ENCODE measurements at places on chromosomes 3 and 15. TPM values are rescaled to one million over a fixed set of nuclear protein-coding genes. Genes with fewer than 3 reads are reported as not detected.
A peak's percentile ranks its signal among the peaks of the same experiment; 100 is the strongest.

KLHL40 gene
- total RNA-seq = not detected

LRRN1 gene
- total RNA-seq = 1.2 TPM

CHDH gene
- total RNA-seq = 0.18 TPM

A4GNT gene
- not detected for total RNA-seq

P2RY12 gene
- 0.51 TPM for total RNA-seq

TTLL3 gene
- total RNA-seq = 65.2 TPM

CRTAP gene
- total RNA-seq = 27.8 TPM

GOLGA6D gene
- total RNA-seq = 0.15 TPM

GRCh38 chr15:34318277-34319079, 19.1 kb downstream of the SLC12A6 start:
- H3K27me3 ChIP-seq = no peaks in the 10 kb centered on the region
- H3K27ac ChIP-seq = peak overlapping the region; percentile 61
- DNase-seq = no peak
- H3K4me3 ChIP-seq = peak overlapping the region; percentile 58
- H3K36me3 ChIP-seq = no peaks in the 10 kb centered on the region

- no peak overlapping the region for H3K4me3 ChIP-seq
- H3K27me3 ChIP-seq = no peaks in the 10 kb centered on the region
- DNase-seq = no peak
These were observed 281.2 kb upstream of the THBS1 start for GRCh38 chr15:39299486-39300267.

DNA sequence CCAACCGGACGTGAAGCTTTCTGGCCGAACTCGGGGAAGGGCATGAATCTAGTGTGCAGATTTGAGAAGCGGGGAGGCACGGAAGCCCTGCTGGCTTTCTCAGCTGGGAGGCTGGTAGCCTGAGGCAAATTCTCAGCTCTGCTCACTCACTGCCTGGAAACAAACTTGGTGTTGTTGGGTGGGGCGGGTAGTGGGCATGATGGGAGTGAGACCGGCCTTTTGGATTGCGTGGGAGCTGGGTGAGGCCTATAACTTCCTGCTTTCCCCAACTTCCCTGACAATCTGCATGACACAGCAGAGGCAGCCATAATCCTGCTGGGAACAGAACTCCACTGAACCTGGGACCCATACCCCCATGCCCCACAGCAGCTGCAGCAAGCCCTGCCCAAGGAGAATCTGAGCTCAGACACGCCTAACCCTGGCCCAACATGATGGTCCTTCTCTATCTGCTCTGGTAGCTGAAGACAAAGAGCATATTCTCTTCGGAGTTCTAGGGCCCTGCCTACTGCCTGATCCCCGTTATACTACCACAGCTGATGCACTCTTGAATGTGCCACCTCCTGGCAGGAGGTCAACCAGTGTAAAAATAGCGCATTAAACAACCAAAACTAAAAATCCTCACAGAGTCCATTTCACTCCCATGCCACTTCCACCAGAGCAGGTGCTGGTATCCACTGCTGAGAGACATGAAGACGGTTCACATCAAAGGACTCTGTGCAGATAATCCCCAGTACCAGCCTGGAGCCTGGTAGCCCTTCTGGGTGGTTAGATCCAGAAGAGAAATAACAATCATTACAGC, 44.7 kb downstream of the CEP70 start:
- no peak overlapping the region for H3K4me3 ChIP-seq
- no peaks in the 10 kb centered on the region for H3K27me3 ChIP-seq
- no peaks in the 10 kb centered on the region for H3K4me1 ChIP-seq
- no peak overlapping the region for H3K27ac ChIP-seq
- peaks cover 6% of the 10 kb centered on the region for H3K36me3 ChIP-seq

- H3K4me3 ChIP-seq = no peak overlapping the region
- H3K4me1 ChIP-seq = no peaks in the 10 kb centered on the region
- no peaks in the 10 kb centered on the region for H3K27me3 ChIP-seq
- no peaks in the 10 kb centered on the region for H3K36me3 ChIP-seq
- DNase-seq = no peak
- no peak overlapping the region for H3K27ac ChIP-seq
These were observed 15.7 kb upstream of the DYNC1LI1 start for GRCh38 chr3:32586356-32586755.

DNA sequence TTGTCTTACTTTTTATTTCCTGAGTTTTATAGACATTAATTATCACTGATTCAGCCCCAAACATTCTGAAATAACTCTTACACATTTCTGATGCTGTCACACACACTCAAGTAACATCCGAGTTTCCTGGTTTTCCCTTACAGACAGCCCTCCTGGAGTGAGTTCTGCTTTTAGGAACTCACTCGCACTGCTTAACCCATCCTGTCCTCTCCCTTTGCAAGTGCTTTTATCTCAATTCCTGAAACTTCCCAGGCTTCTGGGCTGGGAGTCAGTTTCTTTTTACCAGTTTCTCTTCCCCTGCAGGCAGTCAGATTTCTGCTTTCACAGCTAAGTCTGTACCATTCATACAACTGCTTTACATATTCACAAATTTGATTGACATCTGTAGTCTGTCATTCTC, 15.6 kb upstream of the SH3GL3 start:
- H3K4me3 ChIP-seq = no peak overlapping the region
- H3K36me3 ChIP-seq = no peaks in the 10 kb centered on the region
- H3K27me3 ChIP-seq = no peaks in the 10 kb centered on the region

- no peak overlapping the region for H3K27ac ChIP-seq
- H3K36me3 ChIP-seq = no peaks in the 10 kb centered on the region
- no peak for DNase-seq
- no peaks in the 10 kb centered on the region for H3K27me3 ChIP-seq
- H3K4me1 ChIP-seq = no peaks in the 10 kb centered on the region
- no peak overlapping the region for H3K4me3 ChIP-seq
These were observed 391.6 kb upstream of the DPPA4 start for GRCh38 chr3:109728861-109729494.

DNA sequence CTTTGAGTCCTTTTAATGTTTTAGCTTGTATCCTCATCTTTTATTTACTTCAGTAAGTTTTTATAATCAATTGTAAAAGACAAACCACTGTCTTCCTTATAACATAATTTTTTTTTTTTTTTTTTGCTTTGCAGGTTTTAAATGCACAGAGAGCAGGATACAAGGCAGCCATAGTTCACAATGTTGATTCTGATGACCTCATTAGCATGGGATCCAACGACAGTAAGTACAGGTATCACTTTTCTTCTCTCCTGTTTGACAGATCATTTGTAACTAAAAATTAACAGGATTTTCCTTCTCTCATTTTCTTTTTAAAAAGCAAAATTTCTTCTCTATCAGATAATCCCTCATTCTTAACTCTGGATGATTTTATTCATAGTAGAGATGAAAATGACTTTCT, 75.4 kb downstream of the PFN2 start:
- H3K4me1 ChIP-seq = no peaks in the 10 kb centered on the region
- no peak overlapping the region for H3K27ac ChIP-seq
- H3K36me3 ChIP-seq = no peaks in the 10 kb centered on the region
- no peak overlapping the region for H3K4me3 ChIP-seq

- DNase-seq = no peak
- no peak overlapping the region for H3K4me3 ChIP-seq
- peaks cover 4% of the 10 kb centered on the region for H3K36me3 ChIP-seq
- H3K27me3 ChIP-seq = no peaks in the 10 kb centered on the region
- H3K27ac ChIP-seq = peak overlapping the region; percentile 90
- peaks cover 16% of the 10 kb centered on the region for H3K4me1 ChIP-seq
These were observed 1.3 kb downstream of the SRP14 start for GRCh38 chr15:40037721-40038120.

DNA sequence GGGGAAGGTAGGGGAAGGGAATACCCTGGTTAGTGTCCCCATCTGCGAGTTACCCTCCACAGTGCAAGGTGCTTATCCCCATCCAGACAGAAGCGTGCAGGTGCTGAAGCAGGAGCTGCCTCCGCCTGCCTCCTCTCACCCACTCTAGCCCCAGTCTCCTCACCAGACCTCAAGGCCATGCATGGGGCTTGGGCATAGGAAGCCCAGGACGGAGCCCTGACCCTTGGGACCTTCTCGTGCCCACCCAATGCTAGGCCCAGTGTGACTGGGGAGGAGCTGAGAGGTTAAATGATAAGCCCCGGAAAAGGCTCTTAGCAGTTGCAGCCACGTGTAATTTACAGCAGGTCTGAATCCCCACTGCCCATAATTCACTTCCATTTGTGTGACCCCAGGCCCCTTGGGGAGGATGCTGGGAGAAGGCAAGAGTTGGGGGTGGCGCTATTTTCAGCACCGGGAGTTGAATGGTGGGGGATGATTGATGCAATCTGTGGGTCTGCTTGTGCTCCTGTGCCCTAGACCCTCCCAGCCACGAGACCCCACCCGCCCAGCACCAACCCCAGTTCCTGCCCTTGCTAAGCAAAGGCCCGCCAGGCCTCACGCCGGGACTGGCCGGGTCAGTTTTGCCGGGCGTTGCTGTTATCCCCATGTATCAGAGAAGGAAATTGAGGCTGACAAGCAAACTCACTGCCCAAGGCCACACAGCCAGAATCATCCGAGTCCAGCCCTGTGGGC, 14.5 kb upstream of the PLXND1 start:
- no peaks in the 10 kb centered on the region for H3K36me3 ChIP-seq
- H3K4me1 ChIP-seq = peaks cover 3% of the 10 kb centered on the region
- no peak overlapping the region for H3K27ac ChIP-seq
- H3K27me3 ChIP-seq = peaks cover 36% of the 10 kb centered on the region
- DNase-seq = no peak
- no peak overlapping the region for H3K4me3 ChIP-seq

- no peaks in the 10 kb centered on the region for H3K4me1 ChIP-seq
- H3K27me3 ChIP-seq = peaks cover 46% of the 10 kb centered on the region
- no peak for DNase-seq
- no peak overlapping the region for H3K4me3 ChIP-seq
These were observed 57.6 kb upstream of the SLC6A11 start for GRCh38 chr3:10758304-10759037.

DNA sequence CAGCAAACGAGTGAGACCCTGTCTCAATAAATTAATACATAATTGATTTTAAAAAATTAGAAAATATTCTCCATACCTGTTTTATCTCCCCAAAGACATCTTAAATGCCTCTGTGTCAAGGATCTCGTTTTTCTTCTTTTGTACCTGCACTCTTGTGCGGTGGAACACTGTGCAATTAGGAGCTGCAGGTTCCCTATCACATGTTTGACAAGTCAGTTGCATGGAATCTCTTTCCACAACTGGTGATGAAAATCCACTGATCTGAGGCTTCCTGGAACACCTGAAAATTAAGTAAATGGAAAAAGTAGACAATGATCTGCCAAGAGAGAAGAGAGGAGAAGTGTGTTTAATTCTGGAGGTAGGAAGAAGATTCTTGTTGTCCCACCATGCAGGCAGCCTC, 3.0 kb upstream of the SNX22 start:
- no peak overlapping the region for H3K4me3 ChIP-seq
- H3K36me3 ChIP-seq = peaks cover 11% of the 10 kb centered on the region
- no peak overlapping the region for H3K27ac ChIP-seq

- no peaks in the 10 kb centered on the region for H3K36me3 ChIP-seq
- H3K27ac ChIP-seq = no peak overlapping the region
- no peak overlapping the region for H3K4me3 ChIP-seq
- peaks cover 3% of the 10 kb centered on the region for H3K27me3 ChIP-seq
- DNase-seq = no peak
These were observed 384.0 kb upstream of the TPM1 start for GRCh38 chr15:62658498-62658897.
